ENCODE measurements at places on chromosomes 4 and X.

DNA sequence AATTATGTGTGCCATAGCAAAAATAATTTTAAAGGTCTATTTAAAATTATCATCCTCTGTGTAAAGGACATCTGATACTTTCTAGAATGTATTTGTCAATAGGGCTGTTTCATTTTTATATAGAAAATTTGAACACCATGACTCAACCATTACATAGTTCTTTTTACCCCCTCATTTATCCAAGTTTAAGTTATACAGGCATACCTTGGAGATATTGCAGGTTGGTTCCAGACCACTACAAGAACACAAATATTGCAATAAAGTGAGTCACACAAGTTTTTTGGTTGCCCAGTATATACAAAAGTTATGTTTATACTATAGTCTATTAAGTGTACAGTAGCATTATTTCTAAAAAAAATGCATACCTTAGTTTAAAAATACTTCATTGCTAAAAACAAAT lies 130.4 kb downstream of the MSL3 start:
- DNase-seq = no peak

DNA sequence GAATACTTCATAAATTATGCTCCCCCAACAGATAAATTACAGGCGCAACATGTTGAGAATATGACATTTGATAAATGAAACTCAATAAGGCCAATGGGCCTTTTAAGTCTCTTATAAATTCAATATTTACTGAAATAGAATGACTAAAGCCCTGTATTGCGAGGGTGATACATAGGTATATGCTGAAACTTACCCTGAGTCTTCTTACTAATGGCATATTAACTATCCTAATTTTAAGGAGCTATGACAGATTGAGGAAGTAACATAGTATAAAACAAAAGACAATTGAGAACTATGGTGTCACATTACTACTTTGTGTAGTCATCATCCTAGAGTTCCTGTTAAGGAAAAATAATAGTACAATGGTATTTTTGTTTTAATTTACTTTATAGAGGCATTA lies 440.7 kb downstream of the IL15 start:
- no peak for DNase-seq

DNA sequence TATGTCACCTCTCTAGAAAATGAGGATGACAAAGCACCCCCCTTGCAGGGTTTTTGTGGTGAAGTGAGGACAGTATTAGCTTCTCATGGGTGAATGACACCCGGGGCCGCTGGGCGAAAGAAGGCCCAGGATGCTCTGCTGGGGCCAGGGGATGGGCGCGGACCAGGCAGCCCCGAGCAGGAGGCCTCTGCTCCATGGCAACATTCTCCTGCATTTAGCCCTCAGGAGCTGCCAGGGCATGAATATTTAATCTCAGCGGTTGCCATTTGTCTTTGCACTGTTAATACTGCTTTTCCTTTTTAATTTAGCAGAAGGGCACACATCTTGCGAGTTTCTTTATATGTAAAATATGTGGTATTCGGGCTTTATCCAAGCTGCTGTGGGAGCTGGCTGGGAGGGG lies 30.3 kb upstream of the PSAPL1 start:
- no peak for DNase-seq

DNA sequence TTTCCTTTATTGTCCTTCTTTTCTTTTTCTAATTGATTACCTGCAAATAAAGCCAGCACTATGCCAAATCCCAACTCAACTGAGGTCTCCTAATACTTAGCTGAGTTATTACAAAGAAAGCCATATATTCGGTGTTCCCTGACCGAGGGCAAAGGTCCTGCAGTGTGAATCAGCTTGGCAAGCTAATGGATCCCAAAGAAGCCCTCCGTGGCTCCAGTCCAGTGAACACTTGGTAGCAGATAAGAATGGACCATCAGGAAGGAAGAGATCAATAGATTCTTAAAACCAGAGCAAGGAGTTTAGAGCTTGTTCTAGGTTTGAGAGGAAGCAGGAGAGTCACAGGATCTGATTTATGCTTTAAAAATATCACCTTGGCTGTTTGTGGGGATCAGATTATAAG lies 8.5 kb downstream of the LDB2 start:
- DNase-seq = no peak

GRCh38 chrX:16916561-16916960 lies 29.9 kb upstream of the REPS2 start:
- DNase-seq = no peak

GRCh38 chr4:8774071-8774470 lies 97.6 kb downstream of the HMX1 start:
- no peak for DNase-seq
